Dermis blood vessel endothelial cell (primary cell): ENCODE measurements at places on chromosomes 5 and 9. TPM values are rescaled to one million over a fixed set of nuclear protein-coding genes. Genes with fewer than 3 reads are reported as not detected.

GRCh38 chr9:68808338-68808890, 103.4 kb downstream of the PIP5K1B start:
- no peak for DNase-seq

- no peak for DNase-seq
Observed at GRCh38 chr5:181059297-181060230, 19.5 kb downstream of the BTNL9 start.

- no peak for DNase-seq
Observed at GRCh38 chr5:35694481-35694880, 76.8 kb downstream of the SPEF2 start.

- DNase-seq: no peak
Observed at GRCh38 chr9:82356871-82357270, 368.3 kb downstream of the SPATA31D1 start.

Gene ST8SIA4
- total RNA-seq: 3.1 and 4.3 TPM in 2 replicates

Gene ABHD17B
- 68.0 and 76.9 TPM in 2 replicates for total RNA-seq
